ENCODE measurements at places on chromosomes 6 and 20.
A peak's percentile ranks its signal among the peaks of the same experiment; 100 is the strongest.

DNA sequence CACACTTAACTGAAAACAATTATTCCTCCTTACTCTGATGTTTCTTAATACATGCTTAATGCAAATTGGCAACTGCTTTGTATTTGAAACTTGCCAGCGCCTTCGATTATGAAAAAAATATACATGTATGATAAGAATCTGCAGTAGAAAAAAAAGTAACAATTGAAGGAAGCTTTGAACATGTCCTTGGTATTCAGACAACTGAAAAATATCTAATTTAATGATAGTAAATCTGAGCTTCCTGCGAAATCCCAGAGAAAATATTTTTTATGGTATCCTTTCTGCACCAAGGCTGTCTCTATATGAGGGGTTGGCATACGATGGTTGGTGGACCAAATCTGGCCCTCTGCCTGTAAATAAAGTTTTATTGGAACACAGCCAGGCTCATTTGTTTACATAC lies 186.2 kb downstream of the HDGFL1 start:
- no peak for DNase-seq

DNA sequence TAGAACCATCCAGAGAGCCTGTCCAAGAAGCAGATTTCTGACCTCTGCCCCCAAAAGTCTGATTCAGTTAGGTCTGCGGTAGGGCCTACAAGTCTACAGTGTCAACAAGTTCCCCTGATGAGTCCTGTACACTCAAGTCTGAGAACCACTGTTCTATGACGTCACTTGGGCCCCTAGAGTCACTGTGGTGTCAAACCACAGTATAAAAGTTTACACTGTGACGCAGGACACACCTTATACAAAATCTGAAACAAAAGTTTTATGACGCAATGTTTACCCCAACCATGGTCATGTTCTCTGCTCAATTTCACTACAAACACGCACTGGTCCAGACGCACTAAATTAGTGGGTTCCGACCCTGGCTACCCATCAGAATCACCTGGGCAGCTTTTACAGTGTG lies 17.9 kb downstream of the SLA2 start:
- DNase-seq: no peak

- DNase-seq: no peak
Measured at GRCh38 chr20:25247000-25247517, 826 bp upstream of the PYGB start.

DNA sequence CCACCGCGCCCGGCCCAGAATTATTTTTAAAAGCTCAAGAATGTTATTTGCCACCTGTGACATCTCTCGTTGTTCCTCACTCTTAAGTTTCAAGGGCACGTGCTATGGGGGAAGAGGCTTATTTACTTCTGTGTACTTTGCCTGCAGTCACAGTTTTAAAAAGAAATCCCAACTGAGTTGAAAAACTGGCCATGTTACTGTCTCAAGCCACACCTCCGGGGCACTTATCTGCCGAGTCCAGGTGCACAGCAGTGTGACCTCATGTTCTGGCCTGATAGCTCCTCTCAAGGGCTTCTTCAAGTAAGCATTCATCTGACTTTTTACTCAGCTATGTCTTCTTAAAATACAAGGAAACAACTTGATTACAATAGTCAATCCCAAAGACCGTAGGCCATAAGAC lies 34.5 kb downstream of the SHLD1 start:
- no peak for DNase-seq

DNA sequence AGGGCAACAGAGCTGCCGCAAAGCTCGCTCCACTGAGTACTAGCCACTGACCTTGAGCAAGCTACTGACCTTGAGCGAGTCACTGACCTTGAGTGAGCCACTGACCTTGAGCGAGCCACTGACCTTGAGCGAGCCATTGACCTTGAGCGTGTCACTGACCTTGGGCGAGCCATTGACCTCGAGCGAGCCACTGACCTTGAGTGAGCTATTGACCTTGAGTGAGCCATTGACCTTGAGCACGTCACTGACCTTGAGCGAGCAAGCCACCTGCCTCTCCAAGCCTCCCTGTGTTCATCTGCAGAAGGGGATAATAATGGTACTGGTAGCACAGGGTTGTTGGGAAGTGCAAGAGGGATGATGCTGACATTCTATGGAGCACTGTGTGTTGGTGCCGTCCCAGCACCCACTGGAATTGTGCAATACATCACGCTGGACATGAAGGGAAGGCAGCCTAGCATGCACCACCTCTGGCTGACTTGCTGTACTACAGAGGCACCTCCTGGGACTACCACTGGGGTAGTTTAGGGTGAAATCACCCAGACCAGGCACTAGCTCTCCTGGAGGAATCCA lies 60.2 kb downstream of the CTCFL start:
- DNase-seq: no peak

DNA sequence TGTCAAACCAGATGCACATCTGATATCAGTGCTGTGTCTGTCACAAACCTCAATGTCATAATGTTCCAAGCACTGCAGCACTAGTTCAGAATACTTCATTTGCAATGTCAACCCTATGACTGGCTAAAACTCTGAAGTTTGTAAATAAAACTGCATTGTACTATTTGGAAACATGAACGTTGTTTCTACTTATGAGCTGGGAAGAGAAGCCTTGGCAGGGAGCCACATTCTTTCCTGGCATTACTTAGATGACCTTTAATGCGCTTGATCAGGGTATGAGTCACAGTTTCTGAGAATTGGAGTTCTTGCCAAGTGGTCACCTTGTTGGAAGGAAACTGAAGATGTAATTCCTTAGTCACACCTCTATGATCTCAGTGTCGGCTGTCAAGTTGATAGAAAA lies 664.8 kb upstream of the MMS22L start:
- DNase-seq: no peak

GRCh38 chr6:153944201-153944600 lies 94.8 kb upstream of the OPRM1 start:
- no peak for DNase-seq

- no peak for DNase-seq
Measured at GRCh38 chr6:117399924-117400323, 25.8 kb downstream of the ROS1 start.

DNA sequence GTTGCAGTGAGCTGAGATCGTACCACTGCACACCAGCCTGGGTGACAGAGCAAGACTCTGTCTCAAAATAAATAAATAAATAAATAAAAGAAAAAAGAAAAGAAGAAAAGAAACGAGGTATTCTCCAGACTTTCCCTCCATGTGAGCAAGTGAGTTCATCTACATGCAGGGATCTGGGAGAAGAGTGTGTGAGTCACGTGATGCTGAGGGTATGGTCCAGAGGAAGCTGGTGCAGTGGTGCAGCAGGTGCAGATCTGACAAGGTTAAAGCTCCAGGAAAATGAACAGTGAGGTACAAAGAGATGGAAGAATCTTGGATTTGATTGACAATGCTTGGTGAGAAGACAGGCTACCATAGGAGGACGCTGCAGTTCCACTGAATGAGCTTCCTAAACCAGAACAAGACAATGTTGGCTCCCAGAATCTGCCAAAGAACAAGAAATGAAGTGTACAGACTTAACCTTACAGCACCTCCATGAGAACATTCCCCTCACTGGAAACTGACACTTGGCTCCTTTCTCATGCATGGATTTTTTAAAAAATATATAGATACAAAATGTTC lies 79.5 kb upstream of the BTBD3 start:
- DNase-seq: no peak

- no peak for DNase-seq
Measured at GRCh38 chr6:85428486-85428885, 21.4 kb upstream of the NT5E start.

DNA sequence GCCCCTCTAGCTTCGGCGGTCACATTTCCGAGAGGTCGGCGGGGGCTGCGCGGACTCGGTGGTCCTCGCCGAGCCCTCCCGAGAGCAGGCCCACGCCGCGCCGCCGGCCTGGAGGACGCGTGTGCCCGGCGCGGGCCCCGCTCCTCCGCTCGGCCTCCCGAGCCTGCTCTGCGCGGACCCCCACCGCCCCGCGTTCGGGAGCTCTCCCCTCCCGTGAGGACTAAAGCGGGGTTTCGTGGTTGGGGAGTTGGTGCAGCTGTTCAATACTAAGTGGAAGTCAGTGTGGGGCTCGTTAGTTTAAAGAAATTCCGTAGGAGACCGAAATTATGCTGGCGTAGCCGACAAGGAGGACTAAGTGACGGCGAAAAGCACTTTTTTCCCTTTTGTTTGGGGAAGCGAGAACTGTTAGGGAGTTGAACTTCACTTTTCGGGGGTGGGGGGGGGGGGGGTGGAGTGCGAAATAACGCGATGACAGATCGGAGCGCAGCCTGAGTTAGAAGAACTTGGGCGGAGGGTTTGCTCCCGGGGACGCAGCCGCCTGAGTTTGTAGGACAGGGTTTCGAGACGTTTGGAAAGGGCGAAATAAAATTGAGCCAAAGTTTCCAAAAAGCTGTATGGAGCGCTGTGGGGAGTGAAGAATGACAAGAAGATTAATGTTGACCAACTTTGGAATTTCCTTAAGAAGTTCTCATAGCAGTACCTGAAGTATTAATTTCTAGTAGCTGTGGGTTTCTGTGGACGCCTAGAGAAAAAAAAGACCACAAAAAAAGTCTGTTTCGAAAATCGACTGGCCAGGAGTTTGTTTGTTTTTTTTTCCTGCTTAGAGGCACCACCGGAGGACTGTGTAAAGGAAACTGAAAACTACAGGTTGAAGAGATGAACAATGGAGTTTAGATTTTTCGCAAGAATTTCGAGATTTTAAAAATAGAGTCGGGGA lies 1.4 kb downstream of the QKI start:
- DNase-seq: peak; percentile 15

GRCh38 chr20:51022803-51023616 lies at the start of gene KCNG1:
KCNG1 (minus strand) TSS chr20:51023107; CDS start chr20:51010338, 12,769 bp downstream.
- DNase-seq: peak; percentile 14

DNA sequence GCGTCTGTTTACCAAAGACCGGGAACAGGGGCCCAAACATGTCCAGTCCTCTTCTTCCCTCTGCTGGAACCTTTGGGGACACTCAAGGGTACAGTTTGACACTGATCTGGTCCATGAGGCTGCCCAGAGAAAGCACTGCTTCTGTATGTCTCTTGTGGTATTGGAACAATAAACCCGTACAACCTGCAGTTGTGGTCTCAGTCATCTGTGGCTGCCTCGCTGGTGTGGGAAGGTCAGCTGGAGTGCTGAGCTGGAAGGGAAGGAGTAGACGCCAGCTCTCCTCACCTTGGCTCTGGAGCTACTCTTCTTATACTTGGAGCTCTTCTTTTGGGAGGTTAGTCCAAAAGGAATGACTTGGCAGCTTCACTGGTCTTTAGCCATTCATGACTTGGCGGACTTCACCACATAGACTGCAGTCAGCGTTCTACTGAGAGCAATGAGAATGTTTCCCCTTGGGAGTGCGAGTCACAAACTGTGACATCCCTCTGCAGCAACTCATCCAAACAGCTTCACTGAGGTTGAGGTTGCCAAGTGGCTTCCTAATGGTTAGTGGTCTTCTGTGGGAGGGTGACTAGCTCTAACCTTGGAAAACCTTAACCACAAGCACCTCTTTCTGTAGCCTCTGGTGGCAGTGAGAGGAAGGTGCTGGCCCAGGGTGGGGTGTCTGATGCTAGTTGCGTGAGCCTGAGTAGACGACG lies 81.2 kb downstream of the ASXL1 start:
- no peak for DNase-seq

DNA sequence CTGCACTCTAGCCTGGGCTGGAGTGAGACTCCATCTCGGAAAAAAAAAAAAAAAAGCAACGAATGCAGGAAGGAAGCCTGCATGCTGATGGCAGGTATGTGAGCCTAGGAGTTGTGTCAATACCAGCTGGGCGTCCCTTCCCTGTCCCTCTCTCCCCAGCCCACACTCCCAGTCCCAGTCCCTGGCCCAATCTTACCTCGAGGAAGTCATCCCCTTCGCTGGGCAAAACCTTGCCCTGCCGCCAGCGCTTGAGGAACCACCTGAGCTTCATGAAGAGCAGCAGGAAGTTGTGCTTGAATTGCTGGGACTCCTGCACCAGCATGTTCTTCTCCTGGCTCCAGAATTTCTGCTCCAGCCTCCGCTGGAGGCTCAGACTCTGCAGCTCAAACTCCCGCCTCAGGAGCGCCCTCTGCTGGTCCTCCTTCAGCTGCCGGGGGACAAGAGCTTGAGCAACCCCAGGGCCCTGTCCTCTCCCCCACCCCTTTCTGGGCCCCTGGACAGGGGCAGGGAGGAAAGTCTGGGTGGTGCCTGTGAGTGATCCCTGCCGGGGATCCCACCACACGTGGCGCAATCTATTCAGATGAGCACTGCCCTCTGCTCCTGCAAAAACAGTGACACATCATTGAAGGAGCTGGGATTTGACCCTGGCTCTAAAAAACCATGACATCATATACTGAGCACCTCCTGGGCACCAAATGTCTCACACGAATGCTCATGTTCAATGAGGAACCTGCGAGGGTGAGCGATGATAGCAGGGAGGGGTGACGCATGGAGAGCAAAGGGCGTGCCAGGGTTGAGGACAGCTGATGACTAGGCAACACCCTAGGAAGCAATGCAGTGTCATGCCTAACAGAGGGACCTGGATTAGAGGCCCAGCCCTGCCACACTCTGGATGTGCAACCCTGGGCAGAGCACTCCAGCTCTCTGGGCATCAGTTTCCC lies 35.0 kb upstream of the DSN1 start:
- peak; percentile 62 for DNase-seq

Data from activated T-cell treated with anti-CD3 and anti-CD28 coated beads for 4 hours (primary cell).